ENCODE measurements at places on chromosomes 6 and 20.

DNA sequence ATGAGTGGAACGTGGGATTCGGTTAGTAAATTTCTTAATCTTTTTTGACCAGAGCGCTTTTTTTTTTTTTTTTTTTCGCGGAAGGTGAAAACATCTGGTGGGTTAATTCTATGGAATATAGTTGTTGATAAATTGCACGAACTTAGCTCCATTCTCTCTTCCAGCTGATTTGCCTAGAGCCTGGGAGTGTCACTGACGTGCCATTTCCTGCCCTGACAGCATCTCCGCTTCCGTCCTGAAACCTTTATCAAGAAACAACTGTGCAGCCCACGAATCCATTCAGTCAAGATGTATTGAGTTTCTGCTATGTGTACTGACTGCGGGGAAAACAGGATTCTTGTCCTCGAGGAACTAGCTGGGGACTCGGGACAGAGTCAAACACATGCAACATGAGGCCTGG is 59.5 kb upstream of the TGM3 start:
- DNase-seq, result no peak

DNA sequence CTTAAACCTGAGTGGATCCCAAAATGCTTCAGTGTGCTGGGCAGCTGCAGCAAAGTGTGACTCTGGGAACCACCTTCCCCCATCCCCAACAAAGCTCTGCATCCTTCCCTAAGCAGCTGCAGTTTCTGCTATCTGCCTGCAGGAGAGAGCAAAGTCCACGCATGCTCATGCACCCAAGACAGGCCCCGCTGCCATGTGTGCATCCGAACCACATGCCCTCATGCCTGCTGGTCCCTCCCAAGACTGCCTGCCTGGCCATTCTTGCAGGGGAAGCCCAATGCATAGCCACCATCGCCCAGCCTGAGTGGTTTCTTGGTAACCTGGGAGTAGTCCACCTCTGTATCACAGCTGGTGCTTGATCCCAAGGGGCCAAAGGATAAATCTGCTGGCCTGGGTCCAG is 94.3 kb upstream of the OLIG3 start:
- DNase-seq, result no peak

GRCh38 chr6:149862922-149863697 is 1.0 kb downstream of the LRP11 start:
- no peak for DNase-seq

GRCh38 chr20:37417617-37418467 is 71.9 kb downstream of the SRC start:
- no peak for DNase-seq

DNA sequence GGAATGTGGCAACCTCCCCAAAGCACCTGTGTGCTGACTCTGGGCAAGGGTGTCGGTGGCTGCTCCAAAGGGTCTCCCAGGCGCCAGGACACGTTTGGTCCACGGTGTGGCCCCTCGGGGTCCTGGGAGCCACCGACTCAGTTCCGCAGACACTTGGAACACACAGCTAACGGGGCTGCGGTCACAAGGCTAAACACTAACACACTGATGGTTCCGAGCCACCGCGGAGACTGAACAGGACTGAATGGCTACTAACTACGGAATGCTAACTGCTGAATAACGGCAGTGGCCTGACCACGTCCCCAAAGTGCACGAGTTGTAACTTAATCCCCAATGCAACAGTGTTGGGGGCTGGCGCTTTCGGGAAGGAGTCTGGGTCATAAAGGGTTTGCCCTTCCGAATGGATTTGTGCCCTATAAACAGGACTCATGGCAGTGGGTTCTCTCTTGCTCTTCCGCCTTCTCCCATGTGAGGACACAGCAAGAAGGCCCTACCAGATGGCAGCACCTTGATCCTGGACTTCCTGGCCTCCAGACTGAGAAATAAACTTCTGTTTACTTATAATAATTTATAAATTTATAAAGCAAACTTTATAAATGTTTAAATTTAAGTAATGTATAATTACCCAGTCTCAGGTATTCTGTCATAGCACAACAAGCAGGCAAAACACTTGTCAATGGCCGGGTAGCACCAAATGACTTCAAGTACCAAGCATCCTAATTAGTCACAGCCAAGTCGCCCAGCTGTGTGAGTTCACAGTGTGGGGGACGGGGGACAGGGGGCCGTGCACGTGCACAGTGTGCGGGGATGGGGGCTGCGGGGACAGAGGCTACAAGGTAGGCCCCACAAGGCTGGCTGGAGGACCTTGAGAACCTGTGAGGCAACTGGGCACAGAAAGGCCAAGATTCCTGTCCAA is 2.3 kb upstream of the EEF1A2 start:
- DNase-seq, result no peak

DNA sequence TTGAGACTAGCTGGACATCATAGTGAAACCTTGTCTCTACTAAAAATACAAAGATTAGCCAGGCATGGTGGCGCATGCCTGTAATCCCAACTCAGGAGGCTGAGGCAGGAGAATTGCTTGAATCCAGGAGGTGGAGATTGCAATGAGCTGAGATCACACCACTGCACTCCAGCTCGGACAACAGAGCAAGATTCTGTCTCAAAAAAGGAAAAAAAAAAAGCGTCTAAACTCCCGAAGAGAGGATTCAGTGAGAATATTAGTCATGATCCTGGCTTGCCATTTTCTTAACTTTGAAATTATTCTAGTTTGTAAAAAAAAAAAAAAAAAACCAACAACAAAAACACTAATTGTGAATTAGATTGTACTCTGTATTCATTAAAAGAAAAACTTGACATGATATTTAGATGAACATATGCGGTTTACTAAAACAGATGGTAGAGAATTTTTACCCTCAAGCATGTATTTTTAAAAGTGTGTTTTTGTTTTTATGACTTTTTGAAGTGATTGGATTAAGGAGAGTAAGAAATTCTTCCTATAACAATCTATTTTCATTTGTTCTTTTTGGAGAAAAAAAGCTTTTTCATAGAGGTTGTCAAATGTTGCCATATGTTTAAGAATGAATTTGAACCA is 80.7 kb downstream of the UST start:
- no peak for DNase-seq

GRCh38 chr20:22904905-22905304 is 130.2 kb upstream of the SSTR4 start:
- DNase-seq, result no peak

DNA sequence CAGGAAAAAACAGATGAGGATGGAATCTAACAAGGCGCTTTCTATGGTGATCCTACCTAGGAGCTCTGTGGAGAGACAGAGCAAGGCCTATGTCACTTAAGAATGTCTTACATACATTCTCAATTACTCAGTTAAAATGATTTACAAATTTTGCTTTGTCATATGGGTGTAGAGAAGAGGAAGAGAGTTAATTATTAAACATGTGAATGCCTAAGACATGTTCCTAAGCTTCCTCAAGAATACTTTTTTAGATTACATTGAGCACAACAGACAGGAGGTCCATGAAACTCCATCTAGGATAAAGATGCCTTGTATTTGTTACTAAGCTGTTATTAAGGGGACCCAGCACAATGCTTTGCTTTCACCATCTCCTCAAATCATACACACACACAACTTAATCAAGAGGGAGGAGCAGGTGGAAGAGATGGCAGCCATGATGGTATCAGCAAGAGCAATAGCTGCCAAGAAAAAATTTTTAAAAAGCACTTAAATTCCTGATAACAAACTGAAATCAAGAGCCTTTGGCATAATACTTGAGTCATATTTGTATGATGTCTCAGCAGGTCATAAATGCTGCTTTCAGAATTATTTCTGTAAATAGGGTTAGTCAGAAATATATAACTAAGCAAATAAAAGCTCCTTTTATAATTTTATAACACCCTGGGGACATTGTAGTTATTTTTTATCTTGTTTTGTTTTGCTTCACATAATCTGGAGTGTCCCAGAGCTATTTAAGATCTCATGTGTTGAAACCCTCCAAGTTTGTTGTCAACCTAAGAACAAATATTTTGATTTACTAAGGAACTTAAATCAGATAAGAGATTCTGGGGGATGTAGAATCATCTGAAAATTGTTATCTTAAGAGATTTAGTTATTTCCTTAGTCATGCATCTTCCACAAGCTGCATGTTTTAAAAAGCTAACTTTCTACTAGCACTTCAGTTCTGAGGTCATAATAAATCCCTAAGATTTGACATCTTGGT is 70.0 kb upstream of the CD2AP start:
- DNase-seq, result no peak

GRCh38 chr6:38018755-38019165 is 199.2 kb downstream of the ZFAND3 start:
- DNase-seq, result no peak

- no peak for DNase-seq
Observed at GRCh38 chr6:15523679-15524630, 138.9 kb downstream of the DTNBP1 start.

- DNase-seq, result no peak
Observed at GRCh38 chr6:89506716-89507617, 74.0 kb downstream of the ANKRD6 start.

DNA sequence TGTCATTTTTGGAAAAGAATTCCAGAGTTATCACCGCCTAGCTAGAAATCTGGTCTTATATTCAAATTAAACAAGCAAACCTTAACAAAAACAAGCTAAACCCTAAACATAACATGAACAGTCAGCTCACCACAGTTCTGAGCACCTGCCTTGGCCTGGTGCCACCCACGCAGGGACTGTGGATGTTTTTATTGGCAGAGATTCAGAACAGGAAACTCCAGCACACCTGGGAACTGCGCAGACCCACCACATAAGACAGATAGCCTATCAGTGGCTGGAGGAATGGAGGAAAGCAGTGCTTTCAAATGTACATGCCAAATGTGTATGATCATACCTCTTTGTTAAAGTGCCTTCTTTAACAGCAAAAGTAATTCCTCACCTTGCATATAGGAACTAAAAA is 8.9 kb downstream of the SLC16A10 start:
- DNase-seq, result peak; percentile 82

DNA sequence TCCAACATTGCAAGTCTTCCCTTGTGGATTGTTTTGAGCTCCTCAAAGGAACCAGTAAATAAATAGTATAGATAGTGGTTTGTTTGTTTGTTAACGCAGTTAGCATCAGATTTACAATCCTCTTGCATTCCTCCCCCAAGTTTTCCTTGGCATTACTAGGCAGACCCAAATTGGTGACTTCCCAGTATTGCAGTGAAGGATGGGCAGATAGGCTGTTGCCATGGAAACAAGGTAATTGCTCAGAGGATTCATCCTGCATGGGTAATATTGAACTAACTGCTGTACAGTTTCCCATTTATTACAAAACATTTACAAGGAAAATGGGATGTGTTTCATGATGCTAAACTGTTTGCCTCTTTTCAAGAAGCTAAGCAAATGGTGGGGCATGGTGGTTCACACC is 477.2 kb downstream of the EPM2A start:
- DNase-seq, result no peak

DNA sequence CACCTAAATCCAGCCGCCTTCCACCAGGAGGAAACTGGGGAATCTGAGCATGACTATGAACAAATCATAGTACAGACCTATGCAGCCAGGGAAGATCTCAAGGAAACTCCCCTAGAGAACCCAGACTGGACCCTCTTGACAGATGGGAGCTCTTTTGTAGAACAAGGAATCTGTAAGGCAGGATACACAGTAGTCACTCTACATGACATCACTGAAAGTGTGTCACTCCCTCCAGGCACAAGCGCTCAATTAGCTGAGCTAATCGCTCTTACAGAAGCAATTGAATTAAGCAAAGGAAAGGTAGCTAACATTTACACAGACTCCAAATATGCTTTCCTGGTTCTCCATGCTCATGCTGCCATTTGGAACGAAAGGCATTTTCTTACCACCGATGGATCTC is 36.8 kb downstream of the PLN start:
- DNase-seq, result no peak

DNA sequence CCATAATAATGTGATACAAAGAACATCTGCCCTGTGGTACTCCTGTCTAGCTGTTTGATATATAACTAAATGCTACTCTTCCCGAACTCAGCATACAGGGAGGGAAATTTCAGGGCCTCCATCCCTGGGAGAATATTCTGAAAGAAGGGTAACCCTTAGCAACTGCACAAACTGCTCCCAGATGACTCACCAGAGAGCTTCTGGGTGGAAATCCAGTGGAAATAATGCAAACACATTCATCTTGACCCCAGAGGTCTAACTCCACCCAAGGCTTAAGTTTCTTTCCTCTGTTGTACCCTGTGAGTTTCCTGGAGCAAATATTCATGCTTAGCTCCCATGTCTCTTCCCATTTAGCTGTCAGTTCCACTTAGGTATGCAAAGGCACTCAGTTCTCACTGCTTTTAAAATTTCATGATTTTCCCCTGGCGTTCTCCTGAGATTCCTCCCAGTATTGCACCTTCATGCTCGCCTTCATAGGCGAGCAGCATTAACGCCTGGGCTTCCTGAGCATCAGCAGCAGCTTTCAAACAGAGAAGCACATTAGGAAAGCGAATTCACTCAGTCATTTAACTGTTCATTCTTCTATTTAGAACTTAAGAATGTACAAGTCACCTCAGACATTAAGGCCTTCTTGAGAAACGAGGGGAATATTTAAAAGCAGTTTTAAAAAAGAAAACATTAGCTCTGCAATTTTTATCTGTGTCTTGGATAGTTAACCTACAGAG is 43.8 kb upstream of the LAMA4 start:
- no peak for DNase-seq
